Activated T-helper 1 cell treated with anti-CD3 and anti-CD28 coated beads, Interleukin-12 subunit alpha, Interleukin-12 subunit beta, Interleukin-2, Interleukin-4 antibody, amounts not matched to agents 30 ng/mL and 10 ng/mL and 1 ng/mL, durations not matched to agents 14 hours and 24 hours and 36 hours (primary cell): ENCODE measurements at places on chromosomes 2 and 18.

DNA sequence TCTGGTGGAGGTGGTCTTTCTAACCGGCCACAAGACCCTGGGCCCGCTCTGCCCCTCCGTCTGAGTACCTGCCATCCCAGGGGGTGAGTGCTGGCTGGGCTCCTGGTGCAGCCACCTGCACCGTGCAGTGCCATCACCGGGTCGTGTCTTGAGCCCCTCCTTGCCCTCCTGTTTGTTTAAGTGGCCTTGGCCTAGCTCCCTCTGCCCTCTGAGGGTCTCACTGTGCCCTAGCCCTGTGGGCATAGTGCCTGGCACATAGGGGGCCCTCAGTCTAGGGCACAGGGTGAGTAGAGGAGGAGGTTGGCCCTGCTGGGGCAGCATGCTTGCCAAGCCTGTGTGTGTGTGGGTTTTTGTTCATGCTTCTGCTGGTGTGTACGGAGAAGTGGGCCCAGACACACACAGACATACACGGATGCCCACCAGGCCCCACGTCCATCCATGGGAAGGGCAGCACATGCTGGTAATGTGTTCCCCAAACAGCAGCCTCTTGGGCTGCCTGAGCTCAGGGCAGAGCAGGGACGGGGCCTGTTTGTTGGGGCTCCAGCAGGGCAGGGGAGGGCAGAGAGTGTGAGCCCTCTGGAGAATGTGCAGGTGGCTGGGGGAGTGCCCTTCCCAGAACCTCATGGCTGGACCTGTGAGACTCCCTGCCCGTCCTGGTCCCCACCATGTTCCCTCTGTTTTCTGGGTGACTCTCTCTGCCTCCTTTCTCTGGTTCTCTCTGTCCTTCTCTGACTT is 94.6 kb downstream of the GLI2 start:
- DNase-seq, result no peak

- DNase-seq, result no peak
Measured at GRCh38 chr18:49025426-49025766, 74.6 kb upstream of the SMAD7 start.

DNA sequence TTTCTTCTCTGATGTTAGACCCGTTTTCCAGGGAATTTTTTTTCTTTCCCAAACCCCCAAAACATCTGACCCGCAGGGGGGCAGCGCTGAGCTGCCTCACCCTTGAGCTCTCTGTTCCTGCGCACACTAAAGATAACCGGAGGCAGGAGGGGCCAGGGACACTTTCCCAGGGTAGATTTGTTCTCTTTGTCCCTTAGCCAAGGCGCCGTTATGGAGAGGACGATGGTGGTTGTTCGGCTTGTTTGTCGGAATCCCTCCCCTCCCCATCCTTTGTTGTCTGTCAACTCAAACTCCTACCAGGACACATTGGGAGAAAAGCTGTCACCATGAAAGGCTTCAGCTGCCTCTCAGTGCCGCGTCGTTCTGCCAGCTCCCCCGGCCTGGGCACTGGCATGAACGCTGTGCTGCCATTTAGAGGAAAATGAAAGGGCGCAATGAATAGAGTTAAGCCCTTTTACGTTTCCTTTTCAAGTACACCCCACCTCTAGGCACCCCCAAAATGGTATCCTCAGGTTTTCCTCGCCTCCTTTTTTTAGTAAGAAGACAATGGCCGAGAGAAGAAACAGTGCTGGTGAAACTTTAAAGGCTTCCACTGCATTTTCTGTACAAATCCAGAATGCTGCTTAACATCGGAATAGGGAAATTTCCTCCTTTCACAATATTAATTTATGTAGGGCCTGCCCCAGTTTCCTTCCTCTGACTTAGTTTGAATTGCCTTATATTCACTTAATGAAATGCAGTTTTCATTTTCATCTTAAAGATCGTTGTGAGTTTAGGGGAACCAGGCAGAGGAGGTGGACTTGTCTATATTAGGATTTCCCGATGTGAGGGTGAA is 62.1 kb downstream of the RND3 start:
- no peak for DNase-seq

GRCh38 chr2:86704459-86704971 is 15.6 kb upstream of the RMND5A start:
- DNase-seq, result no peak

DNA sequence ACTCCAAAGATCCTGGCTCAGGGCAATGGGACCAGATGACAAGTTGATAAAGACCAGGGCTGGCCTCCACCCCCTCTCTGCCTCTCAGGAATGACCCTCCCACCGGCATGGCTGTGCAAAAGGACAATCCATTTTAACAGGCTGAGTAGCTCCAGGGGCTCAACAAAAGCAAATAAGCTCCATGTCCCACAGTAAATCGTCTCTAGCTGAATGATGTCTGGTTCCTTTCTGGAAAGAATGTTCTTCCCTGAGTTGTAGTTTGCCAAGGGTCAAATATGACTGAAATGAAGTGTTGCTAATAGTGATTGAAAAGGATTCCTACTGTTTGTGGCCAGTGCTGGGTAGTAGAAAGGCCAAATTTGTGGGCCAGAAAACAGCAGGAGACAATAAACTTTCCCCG is 434.4 kb upstream of the ETAA1 start:
- no peak for DNase-seq

GRCh38 chr2:233219848-233220247 is 31.6 kb upstream of the ATG16L1 start:
- no peak for DNase-seq

DNA sequence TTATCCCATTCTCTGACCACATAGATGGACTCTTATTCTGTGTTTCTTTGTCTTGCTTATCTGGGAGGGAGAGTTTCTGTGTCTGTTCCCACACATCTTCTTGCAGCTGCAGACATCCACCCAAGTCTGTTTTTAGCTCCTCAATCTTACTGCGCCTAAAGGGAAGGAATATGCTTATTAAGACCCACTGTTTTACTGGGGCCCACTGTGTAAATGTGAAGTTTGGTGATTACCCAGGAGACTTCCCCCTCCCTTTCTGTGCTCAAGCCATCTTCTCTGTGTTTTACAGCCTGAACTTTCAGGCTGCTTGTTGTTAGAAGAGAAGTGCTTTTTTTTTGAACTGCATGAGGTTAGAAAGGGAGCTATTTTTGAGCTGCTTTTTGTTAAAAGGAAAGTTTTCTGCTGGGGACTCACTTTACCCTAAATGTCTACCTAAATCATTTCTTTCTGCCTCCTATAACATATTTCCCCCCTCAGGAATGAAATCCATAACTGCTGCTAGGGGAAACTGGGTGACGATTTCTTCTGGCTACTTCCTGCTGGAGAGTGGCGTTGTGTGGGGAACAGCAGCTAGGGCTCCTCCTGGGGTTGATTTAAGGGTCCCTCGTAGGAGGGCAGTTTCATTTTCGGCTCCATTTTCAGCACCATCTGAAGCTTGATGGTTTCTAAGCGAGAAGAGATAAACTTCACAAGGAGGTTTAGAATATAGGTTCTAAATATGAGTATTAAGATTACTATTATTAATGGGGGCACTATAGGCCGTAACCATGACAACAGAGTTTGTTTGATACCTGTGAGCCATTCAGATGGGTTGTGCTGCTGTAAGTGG is 39.5 kb upstream of the GMCL1 start:
- DNase-seq, result no peak

- DNase-seq, result no peak
Measured at GRCh38 chr2:66433695-66433944, 1.3 kb upstream of the MEIS1 start.

- no peak for DNase-seq
Measured at GRCh38 chr2:10362096-10362897, 59.6 kb downstream of the HPCAL1 start.

- DNase-seq, result no peak
Measured at GRCh38 chr2:45782436-45782835, 131.0 kb downstream of the PRKCE start.

- DNase-seq, result peak; percentile 67
Measured at GRCh38 chr2:130355578-130356431, at the start of gene PTPN18. Gene PTPN18 (plus strand): TSS chr2:130356056. CDS start chr2:130356108, 52 bp downstream.

- DNase-seq, result no peak
Measured at GRCh38 chr2:98909317-98910211, 26.5 kb downstream of the CRACDL start.

GRCh38 chr2:148508878-148509287 is 135.7 kb upstream of the EPC2 start:
- no peak for DNase-seq

DNA sequence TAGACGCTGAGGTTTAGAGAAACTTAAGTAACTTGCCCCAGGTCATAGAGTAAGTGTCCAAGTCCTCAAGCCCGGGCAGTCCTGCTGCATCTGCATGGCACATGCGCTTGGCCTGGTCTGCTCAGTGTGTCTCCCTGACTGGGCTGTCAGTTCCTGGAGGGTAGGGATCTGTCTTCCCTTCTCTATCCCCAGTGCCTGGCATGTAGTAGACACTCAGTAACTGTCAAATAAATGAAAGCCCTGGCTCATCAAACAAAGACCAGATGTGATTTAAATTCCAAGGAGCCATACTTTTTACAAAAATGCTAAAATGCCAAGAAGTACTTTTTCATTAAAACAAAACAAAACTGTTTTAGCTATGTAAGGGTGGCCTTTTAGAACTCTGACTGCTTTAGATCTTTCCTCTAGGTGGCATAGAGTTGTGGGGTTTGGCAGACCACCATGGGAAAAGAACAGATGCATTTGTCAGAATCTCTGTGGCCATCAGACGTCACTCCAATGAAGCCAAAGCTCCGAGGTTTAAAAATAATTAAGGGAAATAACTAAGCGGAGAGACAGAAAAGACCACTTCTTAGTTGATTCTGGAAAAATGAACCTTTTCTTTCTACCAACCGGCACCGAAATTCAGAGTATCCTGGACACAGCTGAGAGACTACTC is 34.0 kb downstream of the EPAS1 start:
- DNase-seq, result no peak

- DNase-seq, result no peak
Measured at GRCh38 chr2:30631051-30631671, 176.1 kb downstream of the CAPN13 start.

DNA sequence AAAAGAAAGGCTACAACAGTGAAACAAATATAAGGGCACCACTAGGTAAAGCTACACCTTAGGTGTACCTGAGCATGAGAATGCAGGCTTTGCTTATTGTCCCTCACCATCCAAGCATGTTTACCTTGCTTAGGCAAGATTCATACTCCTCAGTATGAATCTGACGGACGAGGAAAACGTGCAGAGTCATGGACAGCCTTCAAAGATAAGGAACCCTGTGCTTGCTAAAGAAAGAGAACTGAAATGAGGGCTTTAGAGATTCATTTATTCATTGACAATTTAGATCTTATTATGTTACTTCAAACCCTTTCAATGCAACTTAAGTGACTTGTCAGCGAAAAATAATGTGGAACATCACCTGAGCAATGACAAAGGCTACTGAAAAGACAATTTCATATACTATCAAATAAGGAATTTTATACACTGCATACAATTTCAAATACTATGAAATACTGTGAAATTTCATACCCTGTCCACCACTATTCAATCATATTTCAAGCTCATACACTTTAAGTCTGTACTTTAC is 21.7 kb downstream of the CLASP1 start:
- DNase-seq, result no peak

GRCh38 chr2:11923935-11924334 is 177.5 kb downstream of the LPIN1 start:
- no peak for DNase-seq

DNA sequence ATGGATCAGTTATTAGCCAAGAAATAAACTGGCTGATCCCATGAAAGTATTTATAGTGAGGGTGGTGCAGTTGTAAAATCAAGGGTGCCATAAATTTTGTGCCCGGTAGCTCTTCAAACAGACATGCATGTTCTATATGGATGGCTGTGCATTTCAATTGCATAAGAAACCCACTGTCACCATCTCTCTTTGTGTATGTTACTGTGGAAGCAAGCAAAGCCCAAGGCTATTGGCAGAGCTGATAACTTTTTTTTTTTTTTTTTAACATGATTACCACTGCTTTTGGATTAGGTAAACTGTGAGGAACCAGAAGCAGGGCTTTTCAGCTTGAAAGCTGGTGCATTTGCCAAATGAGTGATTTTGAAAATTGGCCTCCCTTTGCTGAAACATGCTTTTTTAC is 332.6 kb downstream of the SOX11 start:
- no peak for DNase-seq

DNA sequence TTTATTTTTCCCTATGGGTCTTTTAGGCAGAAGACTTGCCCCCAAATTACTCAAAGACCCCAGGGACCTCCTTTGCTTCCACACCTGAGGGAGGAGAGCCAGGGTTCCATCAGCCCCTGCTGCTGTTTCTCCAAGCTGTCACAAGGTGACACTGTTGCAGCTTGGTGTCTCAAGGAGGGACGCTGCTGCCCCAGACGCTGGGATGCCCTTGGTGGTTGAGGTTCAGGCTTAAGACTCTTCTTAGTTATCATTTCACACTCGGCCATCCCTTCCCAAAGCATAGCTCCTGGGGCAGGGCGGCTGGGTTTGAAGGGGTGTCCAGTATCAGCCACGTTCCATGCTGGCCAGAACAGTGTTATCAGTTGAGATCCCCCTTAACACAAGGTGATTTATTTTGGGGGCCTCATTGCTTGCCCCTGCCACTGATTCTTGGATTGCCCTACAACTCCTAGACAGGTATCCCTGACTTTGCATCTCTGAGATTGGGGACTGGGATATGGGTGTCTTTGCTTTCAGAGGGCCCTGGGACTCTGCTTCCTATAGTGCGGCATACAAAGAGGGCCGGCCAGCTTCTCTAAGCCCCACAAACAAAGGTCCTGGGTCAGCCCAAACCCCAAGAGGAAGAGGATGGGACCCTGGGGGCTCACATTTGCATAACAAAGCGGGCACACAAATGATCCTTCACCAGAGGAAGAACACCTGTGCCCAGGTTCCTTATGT is 22.7 kb downstream of the GPR55 start:
- no peak for DNase-seq

DNA sequence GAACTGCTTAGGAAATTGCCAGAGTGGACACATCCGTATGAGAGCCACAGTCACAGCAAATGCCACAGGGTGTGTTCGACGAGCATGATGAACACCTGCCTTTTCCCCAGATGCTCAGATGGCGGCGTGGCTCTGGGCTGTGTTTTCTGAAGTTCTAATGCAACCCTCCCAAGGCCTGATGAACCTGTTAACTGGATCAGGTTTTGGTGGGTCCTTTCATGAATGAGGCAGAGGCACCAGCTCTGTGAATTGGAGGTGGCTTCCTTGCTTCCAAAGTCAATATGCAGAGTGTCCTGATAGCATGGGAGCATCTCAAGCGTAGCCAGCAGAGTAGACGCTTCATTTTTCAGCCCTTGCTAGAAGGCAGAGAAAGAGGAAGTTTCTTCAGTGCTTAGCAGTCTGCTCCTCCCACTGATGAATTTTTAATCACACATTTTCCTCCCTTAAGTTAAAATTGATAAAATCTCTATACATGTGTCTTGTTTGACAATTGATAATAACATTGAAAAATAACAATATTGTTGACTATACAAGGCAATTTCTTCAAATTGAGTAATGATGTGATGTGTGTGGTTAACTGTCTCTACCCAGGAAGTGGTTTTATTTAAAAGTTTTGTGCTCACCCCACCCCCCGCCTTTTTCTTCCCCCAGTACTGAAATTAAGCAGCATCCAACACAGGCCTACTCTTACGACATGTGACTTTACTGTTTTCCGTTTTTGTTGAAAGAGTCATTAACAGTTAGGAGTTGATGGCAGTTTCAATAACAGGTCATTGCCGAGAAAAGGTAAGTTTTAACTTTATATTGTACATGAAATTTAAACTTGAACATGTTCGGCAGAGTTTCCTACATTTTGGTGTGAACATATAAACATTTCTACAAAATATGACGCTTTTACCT is at the start of gene ARHGAP15:
Gene ARHGAP15 (plus strand): TSS at position 739 of the 900 bp plus-strand sequence.
- peak; percentile 55 for DNase-seq
